ENCODE measurements at places on chromosomes 12 and 14. TPM values are rescaled to one million over a fixed set of nuclear protein-coding genes. Genes with fewer than 3 reads are reported as not detected.

Gene OASL
- 104 TPM for total RNA-seq

Gene PCED1B
- 62.2 TPM for total RNA-seq

Gene PTPRO
- total RNA-seq, result 1.5 TPM

Gene SLC4A8
- total RNA-seq, result 5.4 TPM

- no peak overlapping the region for H3K4me3 ChIP-seq
- no peaks in the 10 kb centered on the region for H3K36me3 ChIP-seq
- DNase-seq, result no peak
These were observed 36.7 kb upstream of the CSRP2 start for GRCh38 chr12:76915361-76916169.

- no peaks in the 10 kb centered on the region for H3K27me3 ChIP-seq
- H3K36me3 ChIP-seq, result no peaks in the 10 kb centered on the region
- DNase-seq, result no peak
- no peaks in the 10 kb centered on the region for H3K4me1 ChIP-seq
- H3K4me3 ChIP-seq, result no peak overlapping the region
These were observed 759.9 kb upstream of the FLRT2 start for GRCh38 chr14:84770030-84770429.

DNA sequence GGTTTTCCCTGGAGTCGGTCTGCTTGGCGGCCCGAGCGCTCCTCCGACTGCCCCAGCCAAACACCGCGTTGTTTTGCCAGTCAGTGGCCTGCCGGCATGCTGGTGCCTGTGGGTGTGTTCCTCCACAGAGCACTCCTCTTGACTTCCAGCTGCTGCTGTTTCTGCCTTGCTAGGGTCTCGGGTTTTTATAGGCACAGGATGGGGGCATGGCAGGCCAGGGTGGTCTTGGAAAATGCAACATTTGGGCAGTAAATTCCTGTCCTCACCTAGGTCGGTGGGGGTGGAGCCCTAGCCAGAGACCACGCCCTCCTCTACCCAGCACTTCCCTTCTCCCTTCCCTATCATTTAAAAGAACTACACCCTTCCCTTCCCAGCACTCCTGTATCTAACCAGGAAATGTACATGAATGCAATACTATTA lies 34.7 kb upstream of the VASH1 start:
- DNase-seq, result no peak
- no peaks in the 10 kb centered on the region for H3K4me1 ChIP-seq
- H3K36me3 ChIP-seq, result no peaks in the 10 kb centered on the region
- H3K4me3 ChIP-seq, result no peak overlapping the region

DNA sequence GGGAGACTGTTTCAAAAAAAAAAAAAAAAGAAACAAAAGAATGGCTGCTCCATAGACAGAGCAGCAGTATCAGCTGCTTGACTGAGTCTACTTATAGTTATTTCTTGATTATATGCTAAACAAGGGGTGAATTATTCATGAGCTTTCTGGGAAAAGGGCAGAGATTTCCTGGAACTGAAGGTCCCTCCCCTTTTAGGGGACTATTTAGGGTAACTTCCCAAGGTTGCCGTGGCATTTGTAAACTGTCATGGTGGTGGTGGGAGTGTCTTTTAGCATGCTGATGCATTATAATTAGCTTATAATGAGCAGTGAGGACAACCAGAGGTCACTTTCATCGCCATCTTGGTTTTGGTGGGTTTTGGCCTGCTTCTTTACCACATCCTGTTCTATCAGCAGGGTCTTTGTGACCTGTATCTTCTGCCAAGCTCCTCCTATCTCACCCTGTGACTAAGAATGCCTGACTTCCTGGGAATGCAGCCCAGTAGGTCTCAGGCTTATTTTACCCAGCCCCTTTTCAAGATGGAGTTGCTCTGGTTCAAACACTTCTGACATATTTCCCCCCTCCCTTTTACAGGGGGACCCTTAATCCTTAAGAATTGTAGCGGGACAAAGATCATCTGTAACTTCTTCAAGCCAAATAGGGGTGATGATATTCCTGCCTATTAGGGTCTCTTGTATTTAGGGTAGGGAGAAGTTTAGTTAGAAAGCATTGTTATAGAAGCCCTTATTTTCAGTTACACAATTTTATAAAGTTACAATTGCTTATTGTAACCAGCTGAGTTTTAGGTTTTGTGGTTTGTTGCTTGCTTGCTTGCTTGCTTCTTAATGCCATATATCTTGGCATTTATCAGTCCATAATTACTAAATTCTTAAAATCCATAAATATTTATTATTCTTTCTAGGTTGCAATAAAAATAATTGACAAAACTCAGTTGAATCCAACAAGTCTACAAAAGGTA lies 42.5 kb downstream of the MARK3 start:
- no peak overlapping the region for H3K4me3 ChIP-seq
- peaks cover 28% of the 10 kb centered on the region for H3K4me1 ChIP-seq
- no peaks in the 10 kb centered on the region for H3K27me3 ChIP-seq
- DNase-seq, result peak; percentile 45

GRCh38 chr14:61215222-61216020 lies 65.7 kb downstream of the TMEM30B start:
- H3K27ac ChIP-seq, result no peak overlapping the region
- H3K27me3 ChIP-seq, result peaks cover 28% of the 10 kb centered on the region
- no peak for DNase-seq

DNA sequence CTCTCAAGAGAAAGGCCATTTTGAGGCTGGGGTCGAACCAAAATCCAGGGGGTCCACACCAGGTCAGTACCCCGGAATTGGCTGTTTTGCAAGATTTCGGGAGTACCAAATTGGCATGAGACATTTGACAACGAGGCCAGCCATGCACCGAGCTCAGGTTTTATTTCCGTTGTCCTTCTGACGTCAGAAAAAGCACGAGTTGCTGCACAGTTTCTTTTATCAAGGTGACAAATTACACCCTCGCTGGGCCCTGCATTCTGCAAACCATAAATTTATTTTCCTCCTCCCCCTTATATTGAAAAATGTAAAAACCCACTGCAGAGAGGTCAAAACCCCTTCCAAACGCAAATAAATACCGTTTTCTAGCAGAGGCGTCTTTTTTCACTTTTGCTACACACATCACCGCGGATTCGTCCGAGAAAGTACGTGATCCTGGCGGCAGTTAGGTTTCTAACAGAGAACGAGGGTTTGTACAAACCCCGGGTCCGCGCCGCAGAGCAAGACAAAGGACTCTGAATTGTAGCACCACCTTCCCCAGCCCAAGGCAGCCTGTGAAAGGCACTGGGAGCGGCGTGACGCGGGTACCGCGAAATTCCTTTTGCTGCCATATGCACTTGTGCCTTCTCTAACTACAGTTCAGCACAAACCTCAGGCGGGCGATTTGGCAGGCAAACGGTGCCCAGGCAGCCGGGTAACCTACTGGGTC lies 1.8 kb downstream of the SLC38A1 start:
- no peak overlapping the region for H3K4me3 ChIP-seq
- H3K27me3 ChIP-seq, result no peaks in the 10 kb centered on the region
- peaks cover 28% of the 10 kb centered on the region for H3K36me3 ChIP-seq
- no peak overlapping the region for H3K27ac ChIP-seq

DNA sequence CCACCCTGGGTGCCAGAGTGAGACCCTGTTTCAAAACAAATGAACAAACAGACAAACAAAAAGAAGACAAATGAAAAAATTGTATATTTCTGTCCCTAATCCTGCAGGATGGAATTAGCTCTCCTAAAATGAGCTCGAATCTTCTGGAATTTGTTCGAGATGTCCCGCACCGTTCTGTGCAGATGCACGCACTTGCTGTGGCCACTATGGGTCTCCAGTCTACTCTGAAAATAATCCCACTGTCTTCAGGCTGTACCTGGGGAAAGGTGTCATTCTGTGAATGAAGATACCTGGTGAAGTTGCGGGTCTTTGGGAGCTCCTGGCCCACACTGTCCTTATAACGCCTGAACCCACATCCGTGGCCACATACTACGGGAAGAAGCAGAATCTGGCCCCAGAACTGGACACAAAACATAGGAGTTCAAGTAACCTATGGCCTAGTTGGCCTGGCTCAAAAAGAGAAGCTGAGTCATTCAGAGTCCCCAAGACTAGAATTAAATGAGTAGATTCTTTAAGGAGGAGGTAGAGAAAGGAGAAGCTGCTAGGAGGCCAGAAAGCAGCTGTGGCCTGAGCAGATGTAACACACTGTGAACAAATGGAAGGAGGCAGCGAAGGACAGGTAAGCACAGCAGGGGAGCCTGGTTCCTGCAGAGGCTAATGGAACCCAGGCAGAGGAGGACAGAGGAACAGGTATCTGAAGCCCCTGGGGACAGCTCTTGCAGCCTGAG lies 108.6 kb downstream of the FOXN3 start:
- no peak overlapping the region for H3K27ac ChIP-seq
- DNase-seq, result no peak
- no peak overlapping the region for H3K4me3 ChIP-seq
- peaks cover 3% of the 10 kb centered on the region for H3K36me3 ChIP-seq

- peaks cover 10% of the 10 kb centered on the region for H3K4me1 ChIP-seq
- peaks cover 2% of the 10 kb centered on the region for H3K36me3 ChIP-seq
These were observed 28.8 kb downstream of the HECTD4 start for GRCh38 chr12:112353393-112353792.

DNA sequence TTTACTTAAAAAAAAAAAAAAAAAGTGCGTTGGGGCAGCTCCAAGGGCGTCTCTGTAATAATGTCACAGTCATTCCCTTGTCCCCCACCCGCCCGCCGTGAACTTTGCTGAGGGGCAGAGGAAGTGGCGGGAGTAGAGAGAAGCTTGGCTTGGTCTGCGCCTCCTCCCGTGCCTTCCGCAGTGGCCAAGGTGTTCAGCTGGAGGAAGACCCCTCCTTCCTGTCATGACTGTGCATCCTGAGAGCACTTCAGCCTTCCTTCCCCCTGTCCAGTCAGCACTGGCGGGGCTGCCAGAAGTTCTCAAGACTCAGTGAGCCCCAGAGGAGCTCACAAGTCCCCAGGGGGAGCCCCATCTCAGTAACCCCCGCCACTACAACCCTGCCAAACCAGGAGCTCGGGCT lies 32.2 kb downstream of the AACS start:
- DNase-seq, result no peak
- no peaks in the 10 kb centered on the region for H3K36me3 ChIP-seq
- H3K4me3 ChIP-seq, result no peak overlapping the region
- peaks cover 6% of the 10 kb centered on the region for H3K4me1 ChIP-seq

DNA sequence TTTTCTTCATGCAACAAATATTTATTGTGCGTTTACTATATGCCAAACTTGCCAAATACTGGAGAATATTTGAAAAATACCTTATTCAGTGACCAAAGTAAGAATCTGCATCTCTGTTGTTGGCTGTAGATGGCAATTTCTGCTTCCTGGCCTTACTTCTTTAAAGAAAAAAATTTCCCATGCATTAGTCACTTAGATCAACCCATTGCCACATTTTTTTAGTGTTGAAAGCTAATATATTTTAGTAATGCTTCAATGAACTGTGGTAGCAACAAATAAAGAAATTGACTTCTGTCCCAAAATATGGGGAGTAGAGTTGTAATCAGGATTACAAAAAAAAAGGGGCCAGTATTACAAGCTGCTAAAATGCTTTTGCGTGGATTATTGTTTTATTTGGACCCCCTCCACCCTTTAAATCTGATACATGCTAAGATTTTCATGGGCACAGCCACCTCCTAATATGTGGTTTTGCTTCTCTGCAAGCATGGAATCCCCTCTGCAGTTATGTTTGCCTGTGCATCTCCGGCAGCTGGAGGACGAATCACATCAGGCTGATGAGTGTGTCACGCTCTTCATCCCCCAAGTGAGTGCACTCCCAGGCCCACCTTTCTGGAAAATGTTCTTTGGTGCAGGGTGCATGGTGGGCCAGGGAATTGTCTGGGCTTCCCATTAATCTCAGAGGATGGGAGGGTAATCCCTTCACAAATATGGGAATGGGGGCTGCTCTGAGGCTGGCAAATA lies 38.1 kb upstream of the PTCSC3 start:
- H3K4me1 ChIP-seq, result no peaks in the 10 kb centered on the region
- peaks cover 8% of the 10 kb centered on the region for H3K27me3 ChIP-seq
- H3K4me3 ChIP-seq, result no peak overlapping the region
- H3K27ac ChIP-seq, result no peak overlapping the region
- no peak for DNase-seq

- H3K27ac ChIP-seq, result no peak overlapping the region
- no peaks in the 10 kb centered on the region for H3K4me1 ChIP-seq
- no peaks in the 10 kb centered on the region for H3K36me3 ChIP-seq
- no peak overlapping the region for H3K4me3 ChIP-seq
- DNase-seq, result no peak
These were observed 38.2 kb upstream of the TDRD9 start for GRCh38 chr14:103890052-103890371.

GRCh38 chr14:96617635-96618034 lies 115.5 kb downstream of the PAPOLA start:
- no peak overlapping the region for H3K27ac ChIP-seq
- no peaks in the 10 kb centered on the region for H3K36me3 ChIP-seq
- DNase-seq, result no peak
- no peaks in the 10 kb centered on the region for H3K4me1 ChIP-seq
- H3K27me3 ChIP-seq, result no peaks in the 10 kb centered on the region

GRCh38 chr12:111412007-111412829 lies 6.5 kb downstream of the SH2B3 start:
- H3K27me3 ChIP-seq, result no peaks in the 10 kb centered on the region
- no peak for DNase-seq
- H3K4me3 ChIP-seq, result no peak overlapping the region
- H3K36me3 ChIP-seq, result peaks cover 17% of the 10 kb centered on the region
- peaks cover 66% of the 10 kb centered on the region for H3K4me1 ChIP-seq

DNA sequence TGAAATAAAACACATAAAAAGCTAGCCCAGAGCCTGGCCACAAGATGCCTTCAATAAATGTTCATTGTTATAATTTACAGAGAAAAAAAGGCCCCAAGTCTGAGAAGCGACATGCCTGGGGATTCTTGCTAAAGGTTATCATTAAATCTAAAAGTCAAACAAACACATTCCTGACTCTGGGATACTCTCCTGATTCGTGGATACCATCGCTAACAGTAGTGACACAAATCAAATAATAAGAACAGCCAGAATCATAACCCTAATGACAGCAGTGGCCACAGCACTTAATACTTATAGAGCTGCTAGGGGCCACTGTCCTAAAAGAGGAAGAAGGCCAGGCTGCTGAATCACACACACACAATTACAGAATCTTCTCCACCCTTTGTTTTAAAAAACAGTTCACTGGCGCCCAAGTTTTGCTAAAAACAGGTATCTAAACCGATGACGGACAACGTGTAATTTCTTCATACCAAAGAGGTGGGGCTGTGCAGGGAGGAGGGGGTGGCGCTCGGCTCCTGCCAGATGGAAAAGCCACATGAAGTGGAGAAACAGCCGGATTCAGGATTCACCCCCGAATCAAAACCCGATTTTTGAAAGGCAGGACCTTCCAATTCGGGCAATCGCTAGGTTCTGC lies 1.2 kb downstream of the CLIP1 start:
- peak overlapping the region; percentile 82 for H3K27ac ChIP-seq
- peaks cover 2% of the 10 kb centered on the region for H3K27me3 ChIP-seq
- peak overlapping the region; percentile 91 for H3K4me3 ChIP-seq
- DNase-seq, result peak; percentile 29
- H3K4me1 ChIP-seq, result peaks cover 43% of the 10 kb centered on the region

All from activated CD4-positive, alpha-beta memory T cell treated with anti-CD3 and anti-CD28 coated beads, Interleukin-2, amount 10 ng/mL, durations not matched to agents 7 days and 5 days (primary cell).